ENCODE measurements at places on chromosomes 3 and 15.

DNA sequence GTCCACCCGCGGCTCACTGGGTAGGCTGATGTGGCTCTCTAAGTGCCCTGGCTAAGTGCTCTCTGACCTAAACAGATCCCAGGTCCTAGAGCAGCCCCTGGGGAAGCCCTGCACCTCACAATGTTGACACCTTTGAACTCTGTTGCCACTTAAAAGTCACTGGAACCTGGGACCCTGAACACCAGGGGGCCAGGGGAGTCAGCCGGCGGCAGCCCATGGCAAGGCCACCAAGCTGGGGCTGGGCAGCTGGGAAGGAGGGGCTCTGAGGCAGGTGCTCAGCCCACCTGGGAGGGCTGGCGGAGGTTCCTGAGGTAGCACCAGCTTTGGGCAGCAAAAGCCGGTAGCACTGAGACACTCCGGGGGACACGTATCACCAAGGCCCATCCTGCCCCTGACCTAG, 129.0 kb downstream of the CHSY1 start:
- no peak for DNase-seq

DNA sequence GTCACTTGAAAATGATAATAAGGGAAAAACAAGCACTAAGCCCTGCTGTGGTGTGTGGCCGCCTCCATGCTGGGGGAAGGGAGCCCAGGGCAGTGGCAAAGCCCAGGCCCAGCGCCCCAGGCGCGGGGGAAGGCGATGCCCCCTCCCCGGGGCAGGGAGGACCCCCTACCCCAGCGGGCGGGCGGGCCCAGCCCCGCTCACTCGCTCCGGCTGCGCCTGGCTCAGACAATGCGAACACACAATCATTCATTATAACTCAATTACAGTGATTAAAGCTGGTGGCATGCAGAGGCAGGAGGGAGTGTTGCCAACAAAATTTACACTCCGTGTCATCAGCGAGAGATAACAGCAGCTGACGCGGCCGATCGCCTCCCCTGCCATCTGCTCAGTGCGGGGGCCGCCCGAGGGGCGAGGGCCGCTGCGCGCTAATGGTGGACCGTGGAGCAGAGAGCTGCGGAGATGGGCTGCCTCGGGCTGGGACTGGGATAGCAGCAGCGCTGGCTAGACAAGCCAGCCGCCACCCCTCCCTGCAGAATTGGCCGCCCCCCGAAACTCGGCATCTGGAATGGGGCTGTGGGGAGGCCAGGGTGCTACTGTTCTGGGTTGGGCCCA, 64.1 kb downstream of the TLE3 start:
- DNase-seq, result no peak

DNA sequence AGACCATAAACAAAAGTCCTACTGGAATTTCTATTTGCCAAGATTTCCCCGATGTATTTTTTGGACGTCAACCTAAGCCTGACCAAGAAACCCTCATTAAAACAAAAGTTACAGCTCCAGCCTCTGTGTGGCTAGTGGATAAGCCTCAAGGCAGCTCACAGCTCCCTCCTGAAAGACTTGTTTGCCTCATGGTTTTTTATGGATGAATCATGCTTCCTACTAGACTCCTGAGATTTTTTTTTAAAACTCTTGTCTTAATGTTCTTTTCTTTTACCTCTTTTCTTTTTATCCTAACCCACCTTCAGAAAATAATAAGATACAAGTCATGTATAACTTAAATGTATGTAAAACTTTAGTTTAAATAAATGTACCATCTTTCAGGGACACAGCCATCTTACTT, 52.4 kb downstream of the SUCNR1 start:
- DNase-seq, result no peak

DNA sequence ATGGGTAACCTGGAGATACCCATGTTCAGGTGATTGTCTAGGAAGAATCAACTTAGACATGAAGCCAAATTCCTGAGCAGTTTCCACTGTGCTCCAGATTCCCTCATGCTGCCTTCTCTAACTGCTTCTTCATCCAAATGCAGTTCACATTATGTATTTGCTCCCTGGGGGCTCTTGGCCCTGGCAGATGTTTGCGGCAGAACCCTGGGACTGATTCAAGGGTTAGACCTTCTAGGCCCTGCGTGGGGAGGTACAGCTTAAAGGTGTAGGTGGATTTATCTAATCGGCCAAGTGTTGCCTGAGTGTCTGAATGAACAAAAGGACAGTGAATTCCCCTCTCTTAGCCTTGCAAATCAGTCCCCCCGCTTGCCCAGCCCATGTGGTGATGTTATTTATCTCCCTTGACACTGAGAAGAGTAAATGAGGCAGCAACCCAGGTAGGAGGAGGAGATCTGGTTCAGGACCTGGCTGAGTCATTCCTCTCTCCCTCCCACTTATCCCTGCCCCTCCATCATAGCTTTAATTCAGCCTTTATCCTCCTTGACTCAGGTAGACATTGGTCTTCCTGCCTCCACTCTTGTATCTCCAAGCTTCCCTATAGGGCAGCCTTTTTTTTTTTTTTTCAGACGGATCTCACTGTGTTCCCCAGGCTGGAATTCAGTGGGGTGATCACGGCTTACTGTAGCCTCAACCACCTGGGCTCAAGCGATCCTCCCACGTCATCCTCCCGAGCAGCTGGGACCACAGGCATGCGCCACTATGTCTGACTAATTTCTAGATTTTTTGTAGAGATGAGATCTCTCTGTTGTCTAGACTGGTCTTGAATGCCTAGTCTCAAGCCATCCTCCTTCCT, 54.8 kb downstream of the MAGEF1 start:
- DNase-seq, result peak; percentile 56

- no peak for DNase-seq
These were observed 203.1 kb upstream of the WNT5A start for GRCh38 chr3:55690177-55690576.

- DNase-seq, result no peak
These were observed 43.7 kb downstream of the MAGI1 start for GRCh38 chr3:65995030-65995429.

DNA sequence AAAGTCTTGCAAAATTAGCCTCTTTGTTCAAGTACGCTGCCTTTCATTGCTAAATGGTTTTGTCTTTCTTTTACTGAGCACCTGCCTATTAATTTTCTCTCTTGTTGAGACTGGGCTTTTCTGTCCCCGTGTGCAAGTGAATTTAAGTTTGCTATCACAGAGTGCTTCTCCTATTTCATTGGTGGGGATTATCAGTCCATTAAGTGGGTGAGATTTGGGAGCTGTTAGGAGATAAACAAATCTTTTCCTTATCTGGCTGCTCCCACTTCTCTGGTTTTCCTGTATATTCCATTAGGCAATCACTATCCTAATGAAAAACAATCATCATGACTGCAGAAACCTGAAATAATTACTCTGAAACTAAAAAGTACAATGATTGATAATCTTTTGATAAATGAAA, 254.2 kb downstream of the NR1D2 start:
- no peak for DNase-seq

- DNase-seq, result no peak
These were observed 41.9 kb downstream of the SMAD6 start for GRCh38 chr15:66743703-66744536.

DNA sequence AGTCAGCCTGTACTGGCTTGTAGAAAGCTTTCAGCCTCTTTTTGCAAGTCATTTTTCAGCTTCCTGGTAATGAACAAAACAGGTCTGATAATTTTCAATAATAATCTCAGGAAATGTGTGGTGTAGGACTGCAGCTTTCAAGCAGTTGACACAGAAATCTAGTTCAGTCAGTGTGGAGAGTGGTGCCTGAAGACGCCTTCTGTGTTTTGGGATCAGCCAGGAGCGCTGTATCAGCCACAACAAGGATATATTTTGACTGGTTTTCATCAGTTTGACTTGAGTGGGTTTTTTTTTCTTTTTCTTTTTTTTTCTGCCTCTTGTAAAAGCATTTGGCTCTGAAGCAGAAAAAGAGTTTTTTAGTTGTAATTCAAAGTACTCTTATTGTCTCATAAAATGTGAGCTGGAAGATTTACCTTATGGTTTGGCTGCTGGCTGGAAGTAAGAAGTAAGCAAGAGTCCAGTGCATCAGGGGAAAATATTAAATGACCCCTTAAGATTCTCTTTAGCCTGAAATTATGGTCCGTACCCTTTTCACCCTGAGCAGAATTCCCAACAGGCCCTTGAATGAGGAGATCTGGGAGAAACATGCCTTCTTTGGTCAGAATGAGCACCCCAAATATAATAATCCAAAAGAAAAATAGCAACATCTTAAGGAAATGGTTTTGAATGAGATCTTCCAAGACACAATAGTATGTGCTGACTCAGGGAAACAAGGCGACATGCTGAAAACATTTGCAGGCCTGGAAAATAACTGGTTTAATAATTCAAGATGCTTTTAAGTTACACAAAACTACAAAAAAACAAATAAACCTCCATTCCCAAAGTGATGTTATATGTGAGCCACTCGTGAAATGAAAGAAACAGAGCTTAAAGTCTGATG, 332.7 kb upstream of the ADAMTS9 start:
- no peak for DNase-seq

GRCh38 chr3:47404955-47405790, 24.4 kb downstream of the PTPN23 start:
- no peak for DNase-seq

GRCh38 chr3:119468041-119468440, 722 bp upstream of the POGLUT1 start:
- no peak for DNase-seq

DNA sequence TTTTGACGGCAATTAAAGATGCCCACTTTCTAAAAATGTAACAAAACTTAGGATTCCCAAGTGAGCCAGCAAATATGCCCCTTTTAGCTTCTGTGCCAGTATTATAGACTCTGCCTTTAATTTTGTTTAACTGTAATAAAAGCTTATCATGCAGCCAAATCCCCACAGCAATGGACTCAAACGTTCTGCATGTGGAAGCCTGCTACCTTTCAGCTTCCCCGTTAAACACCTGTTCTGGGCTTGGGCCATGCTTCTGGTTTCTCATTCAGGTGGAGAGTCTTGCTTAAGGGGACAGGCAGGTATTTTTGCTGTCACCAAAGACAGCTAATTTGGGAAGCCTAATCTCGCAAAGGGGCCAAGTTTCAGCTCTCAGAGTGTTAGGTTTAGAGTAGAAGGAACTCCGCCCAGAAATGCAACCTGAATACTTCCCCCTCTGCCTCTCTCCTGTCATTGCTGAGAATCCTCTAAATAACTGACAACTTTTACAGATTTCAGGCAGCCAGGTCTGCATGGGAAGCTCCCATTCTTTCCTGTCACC, 399.4 kb upstream of the ATP11B start:
- no peak for DNase-seq

GRCh38 chr3:15271785-15272381, 60.5 kb downstream of the SH3BP5 start:
- peak; percentile 93 for DNase-seq

GRCh38 chr3:19348941-19349564, 200.7 kb downstream of the KCNH8 start:
- peak; percentile 68 for DNase-seq

DNA sequence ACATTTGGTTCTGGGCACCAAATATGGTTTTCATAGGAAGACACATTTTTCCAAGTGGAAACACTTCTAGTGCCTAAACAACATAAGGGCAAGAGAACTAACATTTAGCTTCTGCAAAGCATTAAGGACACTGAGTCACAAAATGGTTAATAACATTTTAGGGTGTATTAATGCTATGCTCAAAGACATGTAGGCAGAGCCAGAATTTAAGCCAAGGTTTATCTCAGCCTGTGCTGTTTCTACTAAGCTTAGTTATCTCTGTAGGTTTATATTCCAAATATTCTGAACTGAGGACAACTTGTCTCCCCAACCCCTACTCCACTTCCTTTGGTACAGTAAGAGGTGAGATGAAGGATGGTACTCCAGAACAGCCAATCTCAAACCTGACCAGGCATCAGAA, 54.1 kb upstream of the AKAP13 start:
- DNase-seq, result no peak

DNA sequence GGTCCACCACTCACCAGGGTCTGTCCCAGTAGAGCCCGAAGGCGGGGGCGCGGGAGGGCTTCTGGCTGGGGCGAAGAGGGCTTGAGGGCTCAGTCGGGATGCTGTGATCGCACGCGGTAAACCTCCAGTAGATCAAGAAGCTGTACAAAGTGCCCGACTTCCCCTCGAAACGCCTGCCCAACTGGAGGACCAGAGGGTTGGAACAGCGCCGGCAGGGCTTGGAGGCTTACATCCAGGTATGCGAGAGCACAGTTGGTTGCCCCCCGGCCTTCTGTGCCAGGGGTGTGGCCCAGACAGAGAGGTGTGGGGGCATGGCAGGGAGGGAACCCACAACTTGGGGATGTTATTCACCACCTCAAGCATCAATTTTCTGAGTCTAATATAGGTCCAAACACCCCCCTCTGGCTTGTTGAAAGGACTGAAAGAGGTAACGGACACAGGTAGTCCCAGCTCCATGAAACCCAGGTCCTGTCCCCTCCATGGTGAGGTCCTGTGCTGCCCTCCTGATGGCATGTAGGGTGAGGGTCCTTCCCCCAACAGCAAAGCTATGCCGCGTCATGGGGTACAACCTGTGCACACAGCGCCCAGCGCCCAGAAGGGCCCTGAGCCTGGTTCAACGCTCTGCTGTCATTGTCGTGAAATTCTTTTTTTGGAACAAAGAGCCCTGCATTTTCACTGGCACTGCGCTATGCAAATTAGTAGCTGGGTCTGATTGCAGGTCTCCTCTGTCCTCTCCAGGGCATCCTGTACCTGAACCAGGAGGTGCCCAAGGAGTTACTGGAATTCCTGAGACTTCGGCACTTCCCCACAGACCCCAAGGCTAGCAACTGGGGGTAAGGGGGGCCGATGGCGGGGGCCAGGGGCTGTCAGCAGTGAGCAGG, 1.2 kb downstream of the SNX22 start:
- DNase-seq, result peak; percentile 73

DNA sequence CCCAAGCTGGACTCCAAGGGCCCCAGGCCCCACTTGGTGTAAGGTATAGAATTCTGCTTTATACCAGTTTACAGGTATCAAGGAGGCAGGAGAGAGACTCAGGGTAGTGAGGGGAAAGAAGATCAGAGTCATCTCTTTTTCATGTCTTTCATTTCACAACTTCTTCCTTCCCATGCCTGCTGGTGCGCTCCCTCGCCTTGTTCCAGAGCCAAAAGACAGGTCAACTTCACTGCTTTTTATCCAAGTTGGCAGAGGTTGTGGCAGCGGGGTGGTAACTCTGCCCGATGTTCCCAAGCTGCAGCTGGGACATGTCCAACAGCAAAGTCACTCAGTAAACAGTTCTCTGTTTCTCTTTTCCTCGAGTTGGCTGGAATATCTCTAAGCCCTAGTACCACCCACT, 86.3 kb upstream of the TCF12 start:
- DNase-seq, result no peak

Data from GM12865 (cell line).